ENCODE measurements at places on chromosomes 1 and 21.

- peak; percentile 15 for DNase-seq
Observed at GRCh38 chr1:221845650-221846371, 103.9 kb upstream of the DUSP10 start.

DNA sequence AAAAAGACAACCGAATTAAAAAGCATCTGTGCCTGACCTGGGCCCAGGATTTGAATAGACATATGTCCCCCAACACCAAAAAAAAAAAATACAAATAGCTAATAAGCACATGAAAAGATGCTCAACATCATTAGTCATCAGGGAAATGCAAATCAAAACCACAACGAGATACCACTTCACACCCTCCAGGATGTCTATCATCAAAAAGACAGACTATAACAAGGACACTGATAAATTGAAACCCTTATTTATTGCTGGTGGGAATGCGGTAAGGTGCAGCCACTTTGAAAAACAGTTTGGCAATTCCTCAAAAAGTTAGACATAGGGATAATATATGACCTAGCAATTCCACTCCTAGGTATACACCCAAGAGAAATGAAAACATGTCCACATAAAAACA lies 72.3 kb upstream of the CAMK1G start:
- no peak for DNase-seq

DNA sequence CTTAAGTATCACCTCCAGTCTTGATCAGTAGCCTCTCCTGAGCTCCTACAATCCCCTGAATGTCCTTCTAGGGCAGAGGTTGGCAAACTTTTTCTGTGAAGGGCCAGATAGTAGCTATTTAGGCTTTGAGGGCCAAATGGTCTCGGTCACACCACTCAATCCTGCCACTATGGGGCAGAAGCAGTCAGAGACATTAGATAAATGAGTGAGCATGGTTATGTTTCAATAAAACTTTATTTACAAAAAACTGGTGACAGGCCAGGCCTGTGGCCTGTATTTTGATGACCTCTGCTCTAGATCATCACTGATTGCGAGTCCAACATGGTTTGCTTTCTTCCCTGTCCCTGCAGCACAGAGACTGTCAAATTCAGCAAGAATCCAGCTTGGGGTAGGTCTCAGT lies 36.3 kb downstream of the LRP8 start:
- no peak for DNase-seq

DNA sequence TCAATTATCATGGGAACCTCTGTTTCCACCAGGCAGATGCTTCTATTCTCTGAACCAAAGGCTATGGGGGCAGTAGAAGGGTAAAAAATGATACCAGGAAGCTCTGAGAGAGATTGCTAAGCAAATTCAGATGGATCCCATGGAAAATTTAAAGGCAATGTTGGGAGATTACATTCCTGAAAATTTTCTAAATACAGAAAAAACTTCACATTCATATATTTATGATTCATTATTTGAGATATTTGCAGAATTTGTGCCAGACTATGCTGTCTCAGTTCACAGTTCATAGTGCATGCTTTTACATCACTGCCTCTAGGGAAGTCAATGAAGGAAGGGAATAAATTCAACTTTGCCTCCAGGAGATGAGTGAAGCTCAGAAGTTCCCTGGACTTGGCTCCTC lies 57.5 kb downstream of the KCNT2 start:
- no peak for DNase-seq

- no peak for DNase-seq
Observed at GRCh38 chr1:167658574-167659328, 28.7 kb downstream of the RCSD1 start.

- DNase-seq: no peak
Observed at GRCh38 chr1:116256286-116256649, 116.8 kb upstream of the ATP1A1 start.

- DNase-seq: no peak
Observed at GRCh38 chr21:42105476-42106315, 34.6 kb downstream of the UMODL1 start.

DNA sequence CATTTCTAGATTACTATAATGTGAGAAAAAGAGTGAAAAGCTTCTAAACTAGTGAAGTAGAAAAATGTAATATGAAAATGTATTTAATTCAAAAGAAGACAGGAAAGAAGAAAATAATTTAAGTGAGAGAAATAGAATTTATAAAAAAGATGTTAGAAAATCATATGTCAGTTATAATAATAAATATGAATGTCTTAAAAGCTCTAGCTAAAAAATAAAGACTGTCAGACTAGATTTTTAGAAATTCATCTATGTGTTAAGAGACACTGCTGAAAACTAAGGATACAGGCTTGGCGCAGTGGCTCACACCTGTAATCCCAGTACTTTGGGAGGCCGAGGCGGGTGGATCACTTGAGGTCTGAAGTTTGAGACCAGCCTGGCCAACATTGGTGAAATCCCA lies 37.3 kb upstream of the VANGL1 start:
- DNase-seq: no peak

GRCh38 chr1:206490771-206491405 lies 16.4 kb upstream of the RASSF5 start:
- DNase-seq: no peak

DNA sequence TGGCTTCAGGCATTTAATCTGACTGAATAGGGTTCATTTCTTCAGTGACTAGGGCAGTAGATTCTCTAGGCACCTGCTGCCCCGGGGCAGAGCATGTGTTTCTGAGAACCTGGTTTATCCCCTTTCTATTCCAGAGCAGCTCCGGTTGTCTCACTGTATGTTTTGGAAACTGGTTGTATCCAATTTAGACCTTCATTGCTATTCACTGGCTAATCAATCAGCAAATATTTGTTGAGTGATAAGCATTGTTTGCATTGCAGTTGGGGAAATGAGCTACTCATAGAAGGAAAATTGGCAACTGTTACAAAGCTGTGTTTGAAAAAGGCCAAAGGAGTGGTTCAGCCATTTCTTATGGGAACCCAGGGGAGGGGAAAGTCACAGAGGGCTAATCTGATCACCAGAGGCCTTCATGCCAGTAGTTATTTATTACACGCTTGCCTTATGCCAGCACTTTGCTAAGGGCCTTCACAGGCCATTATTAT lies 2.9 kb downstream of the QSOX1 start:
- DNase-seq: no peak

DNA sequence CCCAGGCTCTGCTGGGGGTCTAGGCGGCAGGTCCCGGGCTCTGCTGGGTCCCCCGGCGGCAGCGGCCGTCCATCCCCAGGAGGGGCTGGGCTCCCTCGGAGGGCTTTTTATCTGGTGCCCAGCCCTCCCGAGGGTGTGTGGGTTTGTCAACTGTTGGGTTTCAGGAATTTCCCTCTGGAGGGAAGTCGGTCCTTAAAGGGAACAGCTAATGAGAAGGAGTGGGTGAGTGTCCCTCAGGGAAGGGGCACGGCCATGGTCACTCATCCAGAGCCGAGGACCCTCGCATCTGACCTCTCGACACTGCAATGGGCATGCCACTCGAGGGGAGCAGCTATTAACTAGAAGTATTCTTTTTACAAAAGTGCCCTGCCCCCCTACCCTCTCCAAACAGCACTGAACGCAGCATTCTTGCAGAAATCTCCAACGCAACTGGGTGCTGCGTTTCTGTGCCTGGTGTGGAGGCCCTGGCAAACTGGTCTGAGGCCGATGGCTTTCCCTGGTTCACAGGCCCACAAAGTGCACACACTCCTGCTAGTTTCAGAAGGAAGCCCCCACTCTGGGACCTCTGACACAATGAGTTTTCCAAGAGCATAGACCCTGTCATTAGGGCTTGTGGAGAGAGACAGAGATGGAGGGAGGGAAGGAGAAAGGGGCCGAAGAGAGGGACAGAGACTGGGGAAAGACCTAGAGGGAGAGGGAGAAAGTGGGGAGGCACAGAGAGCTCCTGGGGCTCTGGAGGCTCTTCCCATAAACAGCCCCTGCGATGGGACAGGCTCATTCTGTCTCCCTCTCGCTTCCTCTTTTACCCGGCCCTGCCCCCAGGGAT lies 1.0 kb upstream of the TSPEAR start:
- DNase-seq: no peak

GRCh38 chr1:32893198-32894018 lies 7.1 kb downstream of the HPCA start:
- DNase-seq: no peak

- no peak for DNase-seq
Observed at GRCh38 chr1:168220470-168220871, 5.3 kb upstream of the SFT2D2 start.

- no peak for DNase-seq
Observed at GRCh38 chr1:33096363-33097005, 15.5 kb downstream of the AZIN2 start.

GRCh38 chr1:33342041-33342723 lies 21.3 kb upstream of the A3GALT2 start:
- DNase-seq: peak; percentile 54

Measured in HTR-8/SVneo (cell line).